ENCODE measurements at places on chromosomes 7 and 10.

GRCh38 chr10:52965938-52966401 is 193.4 kb upstream of the MBL2 start:
- DNase-seq, result no peak

DNA sequence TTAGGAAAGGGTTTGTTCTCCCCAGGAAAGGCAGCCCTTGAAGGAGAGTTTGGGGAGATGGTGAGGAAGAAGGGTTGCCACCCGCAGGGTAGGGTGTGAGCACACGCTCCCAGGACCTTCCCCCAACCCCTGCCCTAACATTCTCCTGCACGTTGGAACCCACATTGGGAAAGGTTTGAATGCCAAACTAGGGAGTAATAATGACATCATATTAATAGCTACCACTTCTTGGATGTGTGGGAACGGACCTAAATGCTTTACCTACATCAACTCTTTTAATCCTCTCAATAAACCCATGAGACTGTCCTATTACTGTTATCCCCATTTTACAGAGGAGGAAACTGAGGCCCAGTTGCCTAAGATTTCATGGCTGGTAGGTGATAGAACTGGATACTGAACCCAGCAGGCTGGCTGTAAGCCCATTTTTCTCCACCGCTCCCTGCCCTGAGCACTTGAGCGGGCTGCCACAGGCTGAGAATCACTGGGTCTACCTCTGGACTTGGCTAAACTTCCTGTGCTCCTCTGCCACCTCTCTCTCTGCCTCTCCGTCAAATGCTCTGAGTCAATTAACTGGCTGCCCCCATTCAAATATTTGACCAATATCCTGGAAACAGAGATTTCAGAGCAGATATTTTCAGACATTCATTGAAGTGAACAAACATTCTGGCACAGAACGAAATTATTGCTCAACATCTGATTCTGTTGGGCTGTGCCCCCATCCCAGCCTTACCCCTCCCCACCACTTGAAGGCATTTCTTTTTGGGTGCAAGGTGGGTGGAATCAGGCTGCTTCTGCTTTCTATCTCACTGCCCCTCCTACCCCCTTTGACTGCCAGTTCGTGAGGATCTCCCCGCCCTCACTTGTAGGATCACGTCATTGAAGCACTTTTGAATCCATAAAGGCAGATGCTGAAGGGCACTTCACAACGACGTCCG is 129.7 kb downstream of the C10orf105 start:
- no peak for DNase-seq

DNA sequence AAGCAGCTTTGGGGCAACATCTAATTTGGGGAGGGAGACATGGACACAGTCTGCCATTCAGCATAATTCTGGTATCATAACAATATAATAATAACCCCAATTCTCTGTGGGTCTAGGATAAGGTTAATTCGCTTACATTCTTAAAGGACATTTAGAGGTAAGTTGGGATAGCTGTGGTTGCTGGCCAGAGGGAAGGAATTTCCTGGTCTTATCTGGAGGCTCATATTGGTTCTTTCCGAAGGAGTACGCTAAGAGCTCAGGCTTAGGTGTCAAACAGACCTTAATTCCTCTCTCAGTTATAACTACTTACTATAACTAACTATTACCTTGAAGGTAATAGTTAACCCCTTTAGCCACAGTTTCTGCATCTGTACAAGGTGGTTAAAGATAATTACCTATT is 68.8 kb downstream of the SPAG6 start:
- DNase-seq, result no peak

GRCh38 chr7:34849163-34849960 is 187.9 kb downstream of the DPY19L1 start:
- no peak for DNase-seq

DNA sequence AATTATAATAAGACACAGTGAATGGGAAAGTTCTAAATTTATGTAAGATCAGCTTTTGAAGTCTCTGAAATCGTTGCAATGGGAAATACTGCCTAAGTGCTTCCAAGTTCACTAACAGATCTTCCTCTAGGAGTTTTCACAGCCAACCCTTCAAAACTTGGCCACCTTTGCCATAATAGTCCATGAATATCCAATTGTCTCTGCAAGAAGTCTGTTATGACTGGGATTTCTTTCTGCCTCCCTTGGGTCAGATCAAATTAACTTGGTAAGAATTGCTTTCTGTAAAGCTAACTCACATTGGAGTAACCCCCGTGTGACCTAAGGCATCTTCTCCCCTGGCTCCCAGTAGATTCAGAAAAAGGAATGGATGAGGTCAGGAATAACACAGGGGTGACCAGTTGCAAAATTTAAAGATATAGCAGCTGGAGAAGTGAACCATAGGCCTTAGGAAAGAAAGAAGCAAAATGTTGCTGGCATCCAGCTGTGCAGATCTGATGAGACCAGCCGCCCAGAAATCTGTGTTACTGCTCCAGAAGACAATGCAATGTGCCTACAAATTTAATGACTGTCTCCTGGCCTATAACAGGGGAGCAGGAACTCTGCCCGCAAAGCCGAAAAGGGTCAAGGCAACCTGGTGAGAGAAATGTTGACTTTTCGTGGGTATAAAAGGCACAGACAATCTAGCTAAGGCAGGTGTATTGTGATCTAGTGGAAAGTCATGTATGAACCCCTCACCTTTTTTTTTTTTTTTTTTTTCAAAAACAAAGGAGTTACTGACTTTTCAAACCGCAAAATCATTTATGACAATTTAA is 7.5 kb upstream of the OPTN start:
- DNase-seq, result no peak

GRCh38 chr10:133608855-133609254 is 17.7 kb downstream of the FRG2B start:
- DNase-seq, result no peak

DNA sequence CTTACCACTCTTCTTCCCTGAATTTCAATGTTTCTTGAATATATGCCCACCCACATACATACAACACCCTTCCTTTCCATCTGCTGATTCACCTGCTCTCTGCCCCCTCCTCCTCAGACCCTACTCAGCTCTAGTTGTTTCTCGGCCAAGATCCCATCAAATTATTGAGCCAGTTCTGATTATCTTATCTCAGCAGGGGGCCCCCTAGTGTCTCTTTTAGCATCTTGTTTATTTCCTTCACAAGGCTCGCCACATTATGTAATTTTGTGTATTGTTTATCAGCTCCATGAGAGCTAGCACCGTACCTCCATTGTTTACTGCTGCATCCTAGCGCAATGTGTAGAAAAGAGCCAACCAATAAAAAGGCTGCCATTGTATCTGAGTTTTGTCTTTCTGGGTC is 71.9 kb downstream of the FAM13C start:
- DNase-seq, result no peak

- no peak for DNase-seq
Observed at GRCh38 chr7:154777489-154777888, 225.4 kb downstream of the PAXIP1 start.
